Karpas-422 (cell line): ENCODE measurements at places on chromosomes 2 and 18.

- H3K4me1 ChIP-seq = no peaks in the 10 kb centered on the region
- H3K36me3 ChIP-seq = no peaks in the 10 kb centered on the region
- H3K4me3 ChIP-seq = no peak overlapping the region
Observed at GRCh38 chr2:145987793-145988192, 1467.9 kb upstream of the ZEB2 start.

DNA sequence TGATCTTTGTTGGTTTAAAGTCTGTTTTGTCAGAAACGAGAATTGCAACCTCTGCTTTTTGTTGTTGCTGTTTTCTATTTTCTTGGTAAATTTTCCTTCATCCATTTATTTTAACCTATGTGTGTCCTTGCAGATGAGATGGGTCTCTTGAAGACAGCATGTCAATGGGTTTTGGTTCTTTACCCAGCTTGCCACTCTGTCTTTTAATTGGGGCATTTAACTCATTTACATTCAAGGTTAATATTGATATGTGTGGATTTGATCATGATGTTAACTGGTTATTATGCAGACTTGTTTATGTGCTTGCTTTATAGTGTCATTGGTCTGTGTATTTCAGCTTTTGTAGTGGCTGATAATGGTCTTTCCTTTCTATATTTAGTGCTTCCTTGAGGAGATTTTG lies 327.9 kb upstream of the SYT4 start:
- no peak for DNase-seq
- no peaks in the 10 kb centered on the region for H3K36me3 ChIP-seq
- no peak overlapping the region for H3K27ac ChIP-seq
- no peaks in the 10 kb centered on the region for H3K27me3 ChIP-seq
- no peaks in the 10 kb centered on the region for H3K4me1 ChIP-seq

GRCh38 chr18:32668956-32669355 lies 103.9 kb downstream of the KLHL14 start:
- H3K4me3 ChIP-seq = no peak overlapping the region
- no peak for DNase-seq
- H3K36me3 ChIP-seq = no peaks in the 10 kb centered on the region
- no peaks in the 10 kb centered on the region for H3K27me3 ChIP-seq
- H3K4me1 ChIP-seq = no peaks in the 10 kb centered on the region

GRCh38 chr2:113225263-113226259 lies 51.8 kb downstream of the PSD4 start:
- no peaks in the 10 kb centered on the region for H3K27me3 ChIP-seq
- H3K4me1 ChIP-seq = no peaks in the 10 kb centered on the region
- H3K36me3 ChIP-seq = no peaks in the 10 kb centered on the region
- no peak overlapping the region for H3K27ac ChIP-seq
- H3K4me3 ChIP-seq = no peak overlapping the region
- no peak for DNase-seq

GRCh38 chr2:46706264-46706983 lies 209.2 kb downstream of the MCFD2 start:
- H3K36me3 ChIP-seq = no peaks in the 10 kb centered on the region
- no peak overlapping the region for H3K4me3 ChIP-seq
- H3K27me3 ChIP-seq = no peaks in the 10 kb centered on the region
- no peak overlapping the region for H3K27ac ChIP-seq
- peaks cover 4% of the 10 kb centered on the region; the same call in 1 of the 2 replicates for H3K4me1 ChIP-seq

- no peak overlapping the region for H3K27ac ChIP-seq
- no peaks in the 10 kb centered on the region for H3K27me3 ChIP-seq
- H3K36me3 ChIP-seq = no peaks in the 10 kb centered on the region
- no peak overlapping the region for H3K4me3 ChIP-seq
Observed at GRCh38 chr18:31100436-31101182, 1.6 kb downstream of the DSC2 start.
